Esophagus muscularis mucosa (tissue), 4 donors: ENCODE measurements at places on chromosomes 6 and 20. TPM values are rescaled to one million over a fixed set of nuclear protein-coding genes. Genes with fewer than 3 reads are reported as not detected.

The BTN1A1 gene
- not detected for total RNA-seq

The ATP6V1G2 gene
- total RNA-seq: 2.0 TPM

The NR2E1 gene
- total RNA-seq: not detected

DNA sequence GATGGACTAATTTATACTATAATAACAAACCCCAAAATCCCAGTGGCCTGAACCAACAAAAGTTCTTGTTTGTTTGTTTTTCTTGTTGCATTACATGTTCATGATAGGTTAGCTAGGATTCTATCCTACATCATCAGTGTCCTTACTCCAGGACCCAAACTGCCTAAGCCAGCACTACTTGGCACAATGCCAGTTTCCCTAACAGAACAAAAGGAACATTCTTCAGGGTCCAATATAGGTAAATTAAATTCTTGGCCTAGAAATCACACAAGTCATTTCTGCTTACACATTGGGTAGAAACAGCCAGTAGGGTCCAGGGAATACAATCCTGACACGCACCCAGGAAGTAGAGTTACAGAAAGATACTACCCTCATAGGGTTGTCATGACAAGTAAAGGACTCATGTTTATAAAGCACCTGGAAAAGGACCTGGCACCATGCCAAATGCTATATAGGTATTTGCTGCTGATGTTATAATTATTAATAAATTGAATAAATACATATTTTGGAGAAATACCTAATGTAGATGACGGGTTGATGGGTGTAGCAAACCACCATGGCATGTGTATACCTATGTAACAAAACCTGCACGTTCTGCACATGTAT, 38.8 kb downstream of the RCAN2 start:
- no peak overlapping the region for H3K4me3 ChIP-seq
- DNase-seq: no peak
- no peak overlapping the region for H3K27ac ChIP-seq
- H3K27me3 ChIP-seq: no peaks in the 10 kb centered on the region

DNA sequence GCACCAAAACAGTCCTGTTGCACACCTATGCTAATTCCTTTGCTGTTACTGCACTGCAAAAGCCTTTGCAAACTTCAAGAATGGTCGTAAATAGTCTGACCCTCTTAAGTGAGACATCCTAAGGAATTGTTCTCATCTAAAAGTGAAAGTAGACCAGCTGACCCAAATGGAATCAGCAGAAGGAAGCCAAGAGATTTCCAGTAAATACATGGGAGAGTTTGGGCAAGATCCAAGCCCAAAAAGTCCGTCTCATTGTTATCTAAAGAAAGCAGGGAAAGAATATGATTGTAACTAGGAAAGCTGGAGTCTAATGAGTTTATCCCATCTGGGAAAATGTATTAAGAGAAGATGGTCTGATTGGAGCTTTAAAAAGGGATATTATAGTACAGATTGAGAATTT, 43.0 kb upstream of the HIVEP1 start:
- peak overlapping the region; percentile 34 for H3K27ac ChIP-seq
- H3K27me3 ChIP-seq: no peaks in the 10 kb centered on the region
- peak overlapping the region; percentile 26 for H3K4me3 ChIP-seq
- DNase-seq: no peak
- no peaks in the 10 kb centered on the region for H3K36me3 ChIP-seq

DNA sequence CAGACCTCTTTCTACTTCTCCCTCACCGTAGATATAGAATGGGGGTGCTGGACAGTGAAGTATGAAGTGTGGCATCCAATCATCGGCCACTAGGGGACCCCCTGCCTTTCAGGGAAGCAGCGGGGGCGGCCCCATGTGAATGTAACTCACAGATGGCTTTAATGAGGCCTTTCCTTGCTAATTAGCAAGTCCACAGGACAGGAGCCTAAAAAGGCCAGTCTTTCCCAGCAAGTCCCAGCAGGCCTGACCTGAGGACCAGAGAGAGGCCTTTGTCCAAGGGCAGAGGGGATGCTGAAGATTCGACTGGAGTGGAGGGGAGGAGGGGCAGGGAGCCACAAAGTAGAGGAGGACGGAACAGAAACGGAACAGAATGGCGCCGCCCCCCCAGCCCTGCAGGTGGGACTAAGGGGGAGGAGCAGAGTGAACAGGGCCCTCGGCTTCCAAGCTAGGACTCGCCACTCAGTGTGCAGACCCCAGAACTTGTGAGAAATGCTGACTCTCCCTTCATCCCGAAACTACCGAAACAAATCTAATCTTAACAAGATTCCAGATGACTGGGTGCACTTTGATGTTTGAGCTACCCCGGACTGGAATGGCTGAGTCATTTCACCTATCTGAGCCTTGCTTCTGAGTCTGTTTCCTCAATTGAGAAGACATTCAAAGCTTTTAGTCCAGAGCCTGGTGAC, 5.8 kb downstream of the C6orf132 start:
- H3K27ac ChIP-seq: no peak overlapping the region
- no peak overlapping the region for H3K4me3 ChIP-seq
- H3K27me3 ChIP-seq: peaks cover 2% of the 10 kb centered on the region
- peaks cover 3% of the 10 kb centered on the region for H3K4me1 ChIP-seq

The EYS gene
- total RNA-seq: under 0.01 TPM

The BPI gene
- total RNA-seq: 0.66 TPM

The CST9 gene
- total RNA-seq: not detected

- no peak for DNase-seq
- no peak overlapping the region for H3K4me3 ChIP-seq
- H3K4me1 ChIP-seq: no peaks in the 10 kb centered on the region
- H3K36me3 ChIP-seq: no peaks in the 10 kb centered on the region
- H3K27ac ChIP-seq: no peak overlapping the region
Observed at GRCh38 chr6:56962441-56962840, 7.5 kb downstream of the BEND6 start.

The PTPRA gene
- total RNA-seq: 49.2 TPM

DNA sequence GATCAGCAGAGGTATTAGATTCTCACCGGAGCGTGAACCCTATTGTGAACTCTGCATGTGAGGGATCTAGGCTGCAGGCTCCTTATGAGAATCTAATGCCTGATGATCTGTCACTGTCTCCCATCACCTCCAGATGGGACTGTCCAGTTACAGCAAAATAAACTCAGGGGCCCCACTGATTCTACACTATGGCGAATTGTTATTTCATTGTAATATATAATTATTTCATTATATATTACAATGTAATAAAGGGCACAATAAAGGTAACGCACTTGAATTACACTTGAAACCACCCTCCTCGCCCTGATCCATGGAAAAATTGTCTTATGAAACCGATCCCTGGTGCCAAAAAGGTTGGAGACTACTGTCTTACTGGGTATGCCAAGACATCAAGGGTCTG, 18.6 kb downstream of the PRKN start:
- H3K4me3 ChIP-seq: no peak overlapping the region
- no peaks in the 10 kb centered on the region for H3K36me3 ChIP-seq
- H3K27me3 ChIP-seq: no peaks in the 10 kb centered on the region
- peaks cover 18% of the 10 kb centered on the region for H3K4me1 ChIP-seq
- DNase-seq: no peak

DNA sequence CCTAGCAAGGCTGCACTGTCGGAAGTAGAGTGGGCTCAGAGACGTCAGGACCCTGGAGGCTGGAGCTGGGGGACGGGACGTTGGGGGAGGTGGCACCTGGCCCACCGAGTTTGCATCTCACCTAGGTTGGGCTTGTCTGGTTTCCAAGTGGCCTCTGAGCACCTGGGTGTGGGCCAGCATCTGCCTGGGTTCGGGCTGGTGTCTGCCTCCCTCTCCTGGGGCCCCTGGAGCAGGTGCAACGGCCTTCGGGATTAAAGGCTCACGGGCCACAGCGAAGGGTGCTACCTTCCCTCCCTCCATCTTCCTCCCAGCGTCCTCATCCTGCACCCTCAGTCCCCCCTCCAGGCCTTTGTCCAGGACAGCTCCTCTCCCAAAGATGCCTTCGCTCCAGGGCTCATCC, 6.0 kb downstream of the HRH3 start:
- H3K27me3 ChIP-seq: peaks cover 5% of the 10 kb centered on the region
- DNase-seq: no peak
- H3K27ac ChIP-seq: no peak overlapping the region
- H3K4me3 ChIP-seq: no peak overlapping the region

DNA sequence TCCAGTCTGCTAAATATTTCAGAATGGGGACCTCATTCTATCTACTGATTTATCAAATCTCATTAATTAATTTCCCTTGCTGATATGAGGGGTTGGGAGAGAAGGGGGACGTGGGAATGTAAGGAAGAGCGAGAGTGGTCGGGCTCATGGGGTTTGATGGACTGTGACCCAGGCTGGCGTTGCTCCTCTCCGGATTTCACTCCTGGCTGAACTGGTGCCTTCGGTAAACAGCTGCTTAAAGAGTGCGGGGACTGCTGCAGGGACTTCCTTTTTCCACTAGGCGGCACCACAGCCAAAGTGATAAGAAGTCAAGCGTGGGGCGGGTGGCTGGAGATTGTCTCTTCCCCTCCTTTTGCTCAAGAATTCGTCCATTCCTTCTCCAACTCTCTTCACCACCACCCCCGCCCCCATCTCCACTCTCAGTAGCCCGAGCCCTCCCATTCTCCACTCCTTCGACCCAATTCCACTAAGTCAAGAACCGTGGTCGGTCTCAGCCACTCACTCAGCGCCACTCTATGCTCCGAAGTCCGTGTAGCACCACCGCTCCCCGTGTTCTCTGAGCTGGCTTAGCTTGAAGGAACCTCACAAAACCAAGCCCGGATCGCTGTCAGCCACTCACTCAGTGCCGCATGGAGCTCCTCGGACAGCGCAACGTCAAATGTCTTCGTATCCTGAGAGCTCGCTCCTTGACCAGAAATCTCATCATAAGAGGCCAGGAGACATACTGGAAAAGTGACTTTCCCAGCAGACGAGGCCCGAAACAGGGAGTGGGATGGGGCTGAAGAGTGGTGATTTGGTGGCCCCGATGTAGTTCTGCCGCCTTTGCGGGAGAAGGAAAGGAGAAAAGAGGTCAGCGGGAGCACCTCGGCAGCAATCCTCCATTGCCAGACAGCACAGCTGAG, 9.7 kb downstream of the TRIM31 start:
- no peaks in the 10 kb centered on the region for H3K36me3 ChIP-seq
- peaks cover 39% of the 10 kb centered on the region for H3K4me1 ChIP-seq
- peaks cover 28% of the 10 kb centered on the region for H3K27me3 ChIP-seq
- peak; percentile 97 for DNase-seq
- H3K27ac ChIP-seq: peak overlapping the region; percentile 74

DNA sequence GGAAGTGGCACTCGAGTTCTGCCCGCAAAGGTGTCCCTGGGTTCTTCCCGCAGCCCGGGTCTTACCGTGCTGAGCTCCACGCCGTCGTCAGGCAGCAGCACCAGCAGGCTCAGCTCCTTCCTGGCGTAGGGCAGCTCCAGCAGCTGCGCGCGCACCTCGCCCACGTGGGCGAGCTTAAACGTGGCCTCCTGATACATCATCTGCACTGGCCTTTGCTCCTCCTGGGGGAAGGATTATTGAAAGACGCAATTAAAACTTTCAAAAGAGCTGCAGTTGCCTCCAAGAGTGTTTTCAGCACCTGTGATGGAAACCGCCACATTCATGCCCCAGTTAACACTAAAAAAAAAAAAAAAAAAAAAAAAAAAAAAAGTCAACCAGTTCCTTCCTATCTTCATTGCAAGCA, 11.3 kb downstream of the SERPINB9 start:
- H3K4me1 ChIP-seq: no peaks in the 10 kb centered on the region
- H3K27ac ChIP-seq: no peak overlapping the region
- H3K36me3 ChIP-seq: peaks cover 70% of the 10 kb centered on the region
- peak; percentile 42 for DNase-seq

GRCh38 chr20:54078296-54078984, 8.0 kb upstream of the BCAS1 start:
- no peaks in the 10 kb centered on the region for H3K4me1 ChIP-seq
- H3K4me3 ChIP-seq: no peak overlapping the region
- no peak overlapping the region for H3K27ac ChIP-seq
- no peaks in the 10 kb centered on the region for H3K36me3 ChIP-seq

The SLC17A3 gene
- total RNA-seq: not detected

DNA sequence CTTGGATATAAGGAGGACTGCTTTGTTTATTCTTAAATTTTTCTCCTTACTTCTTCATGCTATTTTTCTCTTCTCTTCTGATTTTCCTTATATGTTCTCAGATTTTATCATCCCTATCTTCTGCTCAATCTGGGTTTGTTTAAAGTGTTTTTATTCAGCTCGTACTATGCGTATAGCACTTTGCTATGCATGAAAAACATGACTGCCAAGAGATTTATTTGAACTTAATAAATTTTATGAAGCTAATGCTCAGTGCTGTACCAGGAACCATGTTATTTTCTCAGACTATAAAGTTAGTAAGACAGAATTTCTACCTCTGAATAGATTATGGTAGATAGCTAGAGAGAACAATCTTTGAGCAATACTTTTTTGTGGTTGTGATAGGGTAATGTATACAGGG, 305.9 kb downstream of the LAMA2 start:
- no peak overlapping the region for H3K4me3 ChIP-seq
- DNase-seq: no peak
- H3K4me1 ChIP-seq: no peaks in the 10 kb centered on the region
- no peak overlapping the region for H3K27ac ChIP-seq

The PXDC1 gene
- 141 TPM for total RNA-seq

- DNase-seq: no peak
- H3K4me3 ChIP-seq: no peak overlapping the region
- no peaks in the 10 kb centered on the region for H3K36me3 ChIP-seq
- H3K27me3 ChIP-seq: no peaks in the 10 kb centered on the region
Observed at GRCh38 chr6:164345327-164345726, 930.8 kb downstream of the QKI start.

The RAB44 gene
- total RNA-seq: 1.5 TPM

DNA sequence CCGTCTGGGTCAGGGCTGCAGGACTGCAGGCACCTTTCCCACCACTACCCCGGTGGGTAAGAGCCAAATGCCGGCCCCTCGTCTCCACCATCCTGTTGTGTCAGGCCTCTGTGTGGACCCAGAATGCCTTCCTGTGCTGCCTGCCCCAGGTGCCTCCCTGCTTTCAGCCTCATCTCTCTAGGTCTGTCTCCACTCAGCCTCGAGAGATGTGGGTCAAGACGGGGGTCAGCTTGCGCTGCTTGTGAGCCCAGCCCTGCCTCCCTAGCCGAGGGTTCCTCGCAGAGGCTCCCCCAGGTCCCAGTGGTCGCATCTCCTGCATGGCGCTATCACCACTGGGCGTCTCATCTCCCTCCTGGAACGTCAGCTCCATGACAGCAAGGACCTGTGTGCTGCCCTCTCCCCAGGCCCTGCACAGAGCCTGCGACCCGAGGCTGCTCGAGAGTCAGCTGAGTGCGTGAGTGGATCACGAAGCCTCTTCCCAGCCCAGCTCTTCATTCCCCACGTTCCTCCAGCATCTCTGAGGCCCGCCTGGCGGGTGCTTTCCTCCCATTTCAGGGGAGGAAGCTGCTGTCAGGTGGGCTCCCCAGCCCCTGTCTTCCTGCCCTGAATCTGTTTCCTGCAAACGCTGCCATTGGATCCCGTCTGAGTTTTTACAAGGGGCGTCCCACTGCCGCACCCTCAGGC, 38.7 kb upstream of the ZBP1 start:
- H3K4me1 ChIP-seq: peaks cover 55% of the 10 kb centered on the region
- no peaks in the 10 kb centered on the region for H3K27me3 ChIP-seq
- H3K36me3 ChIP-seq: peaks cover 30% of the 10 kb centered on the region

DNA sequence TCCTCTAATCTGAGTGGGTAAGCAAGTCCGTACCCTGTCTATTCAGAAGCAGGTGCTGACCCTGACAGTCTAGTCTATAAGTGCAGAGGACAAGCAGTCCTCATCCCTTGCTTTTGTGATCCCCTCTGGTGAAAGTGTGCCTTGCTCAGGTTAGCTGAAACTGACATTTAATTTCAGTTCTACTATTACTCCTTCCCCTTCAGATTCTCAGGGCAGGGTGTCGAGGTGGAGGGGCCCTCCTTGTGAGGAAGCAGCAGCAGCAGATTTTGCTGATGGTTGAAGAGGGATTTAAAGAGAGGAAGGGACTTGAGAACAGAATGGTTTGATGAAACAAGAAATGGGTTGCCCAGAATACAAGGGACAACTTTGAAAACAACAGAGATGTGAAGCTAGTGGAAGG, 309.3 kb downstream of the CLIC5 start:
- H3K27ac ChIP-seq: no peak overlapping the region
- H3K27me3 ChIP-seq: no peaks in the 10 kb centered on the region
